ENCODE measurements at places on chromosomes 12 and 14.
A peak's percentile ranks its signal among the peaks of the same experiment; 100 is the strongest.

GRCh38 chr12:59040656-59041055 lies 120.4 kb upstream of the LRIG3 start:
- DNase-seq = no peak
- H3K4me3 ChIP-seq = no peak overlapping the region
- no peaks in the 10 kb centered on the region for H3K4me1 ChIP-seq
- H3K36me3 ChIP-seq = no peaks in the 10 kb centered on the region
- peak overlapping the region; percentile 7 for H3K27ac ChIP-seq
- H3K27me3 ChIP-seq = no peaks in the 10 kb centered on the region

- no peak overlapping the region for H3K27ac ChIP-seq
- no peak overlapping the region for H3K4me3 ChIP-seq
- no peaks in the 10 kb centered on the region for H3K27me3 ChIP-seq
- H3K4me1 ChIP-seq = no peaks in the 10 kb centered on the region
Measured at GRCh38 chr14:78245238-78245637, 75.1 kb downstream of the NRXN3 start.

- H3K27me3 ChIP-seq = no peaks in the 10 kb centered on the region
- no peaks in the 10 kb centered on the region for H3K4me1 ChIP-seq
- no peak overlapping the region for H3K27ac ChIP-seq
Measured at GRCh38 chr12:120614848-120615247, 25.6 kb upstream of the CABP1 start.

- H3K4me1 ChIP-seq = no peaks in the 10 kb centered on the region
- H3K4me3 ChIP-seq = no peak overlapping the region
- H3K27ac ChIP-seq = no peak overlapping the region
- no peaks in the 10 kb centered on the region for H3K36me3 ChIP-seq
- H3K27me3 ChIP-seq = no peaks in the 10 kb centered on the region
Measured at GRCh38 chr14:69863083-69863482, 16.1 kb upstream of the SMOC1 start.

DNA sequence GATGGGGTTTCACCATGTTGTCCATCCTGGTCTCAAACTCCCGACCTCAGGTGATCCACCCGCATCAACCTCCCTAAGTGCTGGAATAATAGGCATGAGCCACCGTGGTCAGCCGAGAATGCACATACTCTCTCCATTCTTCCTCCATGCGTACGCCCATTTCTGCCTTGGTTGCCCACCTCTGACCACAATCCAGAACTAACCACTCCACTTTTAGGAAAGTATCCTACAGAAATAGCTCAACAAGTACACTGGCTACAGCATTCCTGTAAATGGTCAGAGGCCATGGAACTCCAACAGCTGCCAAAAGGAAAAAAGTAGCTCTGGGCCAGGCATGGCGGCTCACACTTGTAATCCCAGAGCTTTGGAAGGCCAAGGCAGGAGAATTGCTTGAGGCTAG lies 60.7 kb downstream of the IRF2BPL start:
- DNase-seq = no peak
- H3K4me1 ChIP-seq = peaks cover 7% of the 10 kb centered on the region
- H3K36me3 ChIP-seq = no peaks in the 10 kb centered on the region
- no peak overlapping the region for H3K27ac ChIP-seq
- no peaks in the 10 kb centered on the region for H3K27me3 ChIP-seq
